ENCODE measurements at places on chromosomes 3 and 15.

DNA sequence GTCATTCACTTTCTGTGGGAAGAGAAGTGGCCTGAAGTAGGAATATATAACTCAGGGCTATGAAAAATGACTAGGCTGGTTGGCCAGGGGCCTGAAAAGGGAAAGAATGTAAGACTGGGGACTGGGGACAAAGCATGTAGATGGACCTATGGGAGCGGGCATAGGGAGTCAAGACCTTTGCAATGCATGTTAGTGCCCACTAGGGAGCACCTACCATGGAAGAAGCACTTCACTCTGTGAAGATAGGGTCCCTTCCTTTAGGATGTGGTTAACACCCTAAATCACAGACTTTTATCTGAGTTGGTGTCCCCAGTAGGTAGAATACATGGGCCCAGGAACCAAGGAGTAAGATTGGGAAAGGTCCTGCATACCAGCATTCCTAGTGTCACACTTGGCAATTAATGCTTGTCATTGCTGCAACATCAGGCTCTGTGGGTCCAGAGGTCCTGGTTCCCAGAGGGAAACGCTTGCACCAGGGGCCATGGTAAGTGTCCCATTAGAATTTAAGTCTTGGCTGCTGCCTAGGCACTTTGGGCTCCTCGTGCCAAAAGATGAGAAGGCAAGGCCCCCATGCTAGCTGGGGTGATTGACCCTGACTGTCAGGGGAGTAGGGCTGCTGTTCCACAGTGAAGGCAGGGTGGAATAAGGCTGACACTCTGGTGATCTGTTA is 79.6 kb downstream of the CRYGS start:
- no peak for DNase-seq

- DNase-seq = no peak
Measured at GRCh38 chr3:17979911-17980310, 237.5 kb upstream of the TBC1D5 start.

DNA sequence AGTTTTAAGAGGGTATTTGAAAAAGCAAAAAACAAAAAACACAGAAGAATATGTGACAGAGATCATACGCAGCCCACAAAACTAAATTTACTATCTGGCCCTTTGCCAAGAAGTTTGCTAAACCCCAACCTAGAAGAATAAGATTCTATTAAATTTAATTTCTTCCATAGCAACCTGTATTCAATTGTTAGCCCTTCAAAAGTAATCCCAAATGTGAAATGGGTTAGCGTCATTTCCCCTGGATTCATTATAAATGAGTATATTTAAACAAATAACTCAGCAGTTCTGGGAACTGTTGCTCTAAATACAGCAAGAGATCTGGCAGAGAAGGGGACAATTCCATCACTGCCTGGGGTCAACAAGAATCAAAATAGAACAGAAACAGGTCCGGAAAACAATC is 56.8 kb downstream of the CERS3 start:
- DNase-seq = no peak

GRCh38 chr3:164094546-164094945 is 983.8 kb downstream of the SI start:
- no peak for DNase-seq

- no peak for DNase-seq
Measured at GRCh38 chr15:65394280-65394789, 16.5 kb upstream of the IGDCC3 start.

DNA sequence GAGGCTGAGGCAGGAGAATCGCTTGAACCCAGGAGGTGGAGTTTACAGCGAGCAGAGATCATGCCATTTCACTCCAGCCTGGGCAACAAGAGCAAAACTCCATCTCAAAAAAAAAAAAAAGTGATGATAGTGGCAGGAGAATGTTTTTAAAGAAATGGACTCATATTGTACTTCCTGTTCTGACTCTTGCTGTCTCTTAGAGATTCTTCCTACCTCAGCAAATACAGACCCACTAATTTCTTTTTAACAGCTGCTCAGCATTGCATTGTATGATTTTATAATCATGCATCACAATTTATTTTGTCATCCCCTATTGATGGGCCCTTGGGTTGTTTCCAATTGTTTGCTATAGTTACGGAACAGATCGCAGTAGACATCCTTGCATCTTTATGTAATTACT is 8.8 kb upstream of the ANKDD1A start:
- no peak for DNase-seq

DNA sequence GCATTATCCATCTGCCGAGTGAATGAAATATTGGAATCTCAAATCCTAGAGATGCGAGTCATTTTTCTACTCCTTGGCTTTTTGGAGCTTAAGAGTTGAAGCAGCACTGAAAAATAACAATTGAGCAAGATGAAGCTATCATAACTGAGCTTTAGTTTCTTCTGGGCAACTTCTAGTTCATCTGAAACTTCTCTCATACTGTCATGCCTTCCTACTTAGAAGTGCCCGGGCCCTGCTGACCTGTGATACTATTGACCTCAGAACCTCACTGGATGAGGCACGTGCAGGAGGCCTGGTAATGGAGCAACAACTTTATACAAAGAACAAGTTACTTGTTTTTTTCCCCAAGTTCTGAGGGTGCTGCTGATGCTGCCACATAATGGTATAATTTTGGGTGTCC is 48.5 kb upstream of the P3H2 start:
- DNase-seq = no peak

- DNase-seq = peak; percentile 38
Measured at GRCh38 chr3:66099541-66100065, 60.9 kb upstream of the MAGI1 start.

- peak; percentile 82 for DNase-seq
Measured at GRCh38 chr15:43274136-43274535, 7.4 kb upstream of the TGM5 start.

GRCh38 chr3:106729481-106729880 is 647.8 kb upstream of the CCDC54 start:
- DNase-seq = no peak

GRCh38 chr3:47164007-47164881 is at the start of gene SETD2:
Gene SETD2, minus strand, starts transcription at chr3:47164113. Its CDS starts 189 bp downstream, at chr3:47163924.
- DNase-seq = peak; percentile 88

DNA sequence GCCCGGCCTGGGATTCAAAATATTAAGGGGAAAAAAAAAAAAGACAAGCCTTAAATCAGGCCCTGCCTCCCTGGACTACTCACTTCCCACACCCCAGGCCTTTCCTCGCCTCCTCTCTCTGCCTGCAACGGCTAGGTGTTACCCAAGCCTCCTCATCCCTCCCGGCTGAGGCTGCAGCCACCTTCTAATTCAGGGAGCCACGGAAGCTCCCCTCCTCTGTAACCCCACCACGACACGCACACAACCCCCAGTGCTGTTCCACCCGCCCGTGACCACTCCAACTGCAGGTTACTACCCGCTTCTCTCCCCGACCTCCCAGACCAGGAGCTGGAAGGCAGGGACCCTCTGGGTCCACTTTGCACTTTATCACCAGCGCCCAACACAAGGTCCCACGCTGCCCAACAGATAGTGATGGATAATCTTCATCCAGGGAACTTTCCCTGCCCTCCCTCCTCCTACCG is 936 bp downstream of the KIF7 start:
- DNase-seq = peak; percentile 70

DNA sequence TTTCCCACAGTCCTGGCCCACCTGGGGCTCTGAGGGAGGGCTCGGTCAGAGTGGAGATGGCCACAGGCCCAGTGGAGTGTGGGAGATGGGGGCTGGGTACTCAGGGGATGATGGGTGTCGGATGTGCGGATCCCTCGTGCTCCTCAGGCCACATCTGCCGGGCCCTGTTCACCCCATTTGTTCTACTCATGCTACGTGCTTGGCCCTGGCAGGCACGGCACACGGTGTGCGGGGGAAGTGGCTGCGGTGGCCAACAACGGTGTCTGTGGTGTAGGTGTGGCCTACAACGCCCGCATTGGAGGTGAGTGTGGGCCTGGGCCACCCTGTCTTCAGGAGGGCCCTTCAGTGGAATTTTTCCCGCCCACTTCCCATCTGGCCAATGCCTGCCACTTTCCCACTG is 7.0 kb upstream of the FES start:
- DNase-seq = no peak

DNA sequence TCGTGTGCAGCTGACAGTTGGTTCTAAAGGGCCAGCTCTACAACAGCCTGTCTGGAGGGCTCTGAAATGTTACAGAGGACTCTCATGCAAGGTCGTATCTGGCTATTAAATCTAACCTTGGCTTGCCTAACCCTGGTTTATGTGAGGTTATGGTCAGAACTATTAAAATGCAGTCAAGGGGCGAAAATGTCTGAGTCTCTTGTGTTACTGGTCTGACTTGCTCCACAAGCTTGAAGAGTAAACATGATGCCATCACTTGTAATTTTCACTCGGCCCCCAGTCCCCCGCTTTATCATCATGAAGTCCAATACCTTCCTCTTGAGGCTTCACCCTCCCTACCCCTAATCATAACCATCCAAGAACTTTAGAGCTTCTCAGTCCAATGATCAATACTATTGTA is 9.4 kb downstream of the ENTPD3 start:
- peak; percentile 84 for DNase-seq

GRCh38 chr3:8266730-8267131 is 234.9 kb upstream of the LMCD1 start:
- peak; percentile 19 for DNase-seq

GRCh38 chr15:25710184-25710583 is 152.9 kb downstream of the ATP10A start:
- peak; percentile 20 for DNase-seq

- DNase-seq = no peak
Measured at GRCh38 chr15:73239564-73240215, 129.1 kb downstream of the HCN4 start.

GRCh38 chr15:39695793-39696192 is 86.8 kb downstream of the FSIP1 start:
- DNase-seq = no peak

GRCh38 chr3:54215521-54215920 is 93.2 kb downstream of the CACNA2D3 start:
- no peak for DNase-seq

DNA sequence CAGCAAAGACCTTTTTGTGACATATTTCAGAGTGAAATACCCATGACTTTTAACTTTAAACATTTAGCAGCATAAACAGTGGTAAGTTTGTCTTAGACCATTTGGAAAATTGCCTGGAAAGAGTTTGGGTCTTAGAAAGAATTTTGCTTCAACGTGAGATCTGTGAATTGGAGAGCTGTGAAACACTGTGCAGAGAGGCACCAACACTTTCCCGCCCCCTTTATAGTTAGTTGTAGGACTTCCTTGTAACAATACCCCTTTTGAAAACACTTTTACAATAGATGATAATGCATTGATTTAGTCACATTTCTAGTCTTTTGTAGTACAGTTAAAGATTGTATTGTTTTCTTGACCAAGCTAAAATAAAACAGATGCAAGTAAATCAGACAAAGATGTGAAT is 43.5 kb upstream of the MBNL1 start:
- DNase-seq = no peak

DNA sequence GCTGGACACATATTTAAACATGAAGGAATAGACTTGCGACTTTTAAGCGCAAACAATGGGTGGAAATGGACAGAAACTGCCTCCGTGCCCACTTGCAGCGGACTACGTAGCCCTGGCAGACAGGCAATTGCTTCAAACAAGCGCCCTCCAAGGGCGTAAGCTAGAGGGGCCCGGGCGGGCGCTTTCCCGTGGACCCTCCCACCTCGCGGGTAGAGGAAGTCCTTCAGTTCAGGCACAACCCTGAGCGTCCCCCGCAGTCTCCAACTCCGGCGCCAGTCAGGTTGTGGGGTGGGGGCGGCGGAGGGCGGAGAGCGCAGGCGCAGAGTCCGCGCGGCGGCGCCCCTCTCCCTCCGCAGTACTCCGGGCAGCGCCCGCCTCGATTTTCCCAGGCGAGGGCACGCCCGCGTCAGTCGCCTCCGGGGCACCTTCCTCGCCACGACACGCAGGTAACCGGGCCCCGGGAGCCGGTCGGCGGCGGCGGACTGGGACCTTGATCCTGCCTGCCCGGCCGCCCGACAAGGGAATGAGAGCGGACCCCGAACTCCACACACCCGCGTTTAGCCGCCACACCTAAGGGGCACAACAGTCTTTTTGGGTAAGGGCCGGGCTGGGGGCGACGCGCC is at the start of gene SLC35G2:
SLC35G2 (plus strand) TSS at position 358 of the 623 bp plus-strand sequence. CDS start 35,335 bp downstream, outside the sequence.
- DNase-seq = peak; percentile 40

DNA sequence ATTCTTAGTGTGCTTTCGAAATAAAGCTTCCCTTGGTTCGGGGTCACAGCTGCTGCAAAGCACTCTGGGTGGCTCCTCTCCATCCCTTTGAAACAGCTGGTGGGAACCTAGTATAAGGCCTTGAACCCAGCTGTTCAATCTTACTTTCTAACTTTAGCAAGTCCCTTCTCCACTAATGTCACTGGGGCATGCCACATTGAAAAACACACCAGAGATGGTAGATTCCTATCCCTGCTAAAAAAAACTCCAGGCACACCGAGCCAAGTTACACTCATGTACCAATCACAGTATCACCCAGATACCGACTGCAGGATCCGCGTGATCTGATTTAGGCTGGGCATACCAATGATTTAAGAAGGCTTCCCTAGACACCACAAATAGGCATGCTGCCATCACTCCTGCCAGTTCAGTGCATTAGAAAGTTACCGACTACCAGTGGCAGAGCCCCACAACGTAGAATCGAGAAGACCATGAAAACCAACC is 65.0 kb downstream of the WWTR1 start:
- no peak for DNase-seq

DNA sequence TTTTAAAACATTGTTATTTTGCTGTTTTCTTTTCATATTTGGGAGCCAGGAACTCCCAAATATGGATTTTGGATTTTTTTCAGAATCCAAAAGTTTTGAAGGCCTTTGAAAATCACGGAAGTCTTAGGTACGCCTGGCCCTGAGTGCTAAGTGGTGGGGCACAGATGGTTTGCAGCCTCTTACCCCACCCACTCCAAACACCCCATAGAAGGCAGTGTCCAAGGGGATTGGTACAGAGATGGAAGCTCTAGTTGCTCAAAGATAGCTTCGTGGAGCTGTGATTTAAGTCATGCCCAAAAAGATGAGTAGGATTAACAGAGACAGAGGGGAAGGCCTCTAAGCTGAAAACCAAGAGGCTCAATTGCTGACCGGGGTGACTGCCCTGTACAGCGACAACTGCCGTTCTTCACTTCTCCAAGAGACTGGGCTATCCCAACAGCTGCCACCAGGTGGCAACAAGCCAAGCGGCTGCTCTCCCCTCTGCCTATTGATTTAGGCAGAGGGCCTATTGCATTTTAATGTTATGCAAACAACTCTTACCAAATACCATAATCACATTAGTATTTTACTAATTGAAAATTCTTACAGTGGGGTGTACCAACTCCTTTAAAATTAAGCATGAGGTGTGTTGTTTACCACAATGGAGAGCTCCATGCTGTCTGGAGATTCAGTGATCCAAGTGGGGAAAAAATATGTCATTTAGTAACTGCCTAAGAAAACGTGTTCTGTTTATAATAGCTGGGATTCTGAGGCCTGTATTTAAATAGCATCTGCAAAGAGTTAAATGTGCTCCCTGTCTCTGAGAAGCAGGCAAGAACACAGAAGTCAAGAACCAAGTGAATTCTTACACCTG is 64.0 kb upstream of the C15orf61 start:
- DNase-seq = no peak

- no peak for DNase-seq
Measured at GRCh38 chr3:158430448-158430847, 140.5 kb upstream of the MLF1 start.

GRCh38 chr15:90379263-90379662 is 8.8 kb upstream of the IQGAP1 start:
- no peak for DNase-seq

Data from PC-9 (cell line).